Hypothalamus (tissue), 51 donors: ENCODE measurements at places on chromosomes 13 and 19.

GRCh38 chr13:60617991-60618733 is 221.1 kb downstream of the TDRD3 start:
- DNase-seq, result no peak

GRCh38 chr19:10290357-10290875 is 664 bp downstream of the ICAM5 start:
- DNase-seq, result no peak

DNA sequence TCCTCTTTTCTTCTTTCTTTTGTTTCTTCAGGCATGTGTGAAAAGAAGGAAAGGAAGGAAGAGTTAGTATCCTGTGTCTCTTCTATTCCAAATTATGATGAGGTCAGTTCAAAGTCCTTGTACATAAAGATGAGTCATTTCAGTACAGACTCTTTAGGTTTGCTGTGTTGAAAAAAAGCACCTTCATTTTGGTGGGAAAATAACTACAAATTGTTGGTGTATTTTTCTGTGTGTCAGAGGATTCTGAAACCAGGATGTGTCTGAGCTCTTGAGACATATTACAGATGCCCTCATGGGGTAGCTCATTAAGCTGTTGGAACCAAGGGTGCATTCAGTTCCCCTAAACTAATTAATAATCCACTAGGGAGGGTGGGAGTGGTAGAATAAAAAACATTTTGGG is 5.8 kb upstream of the HSPH1 start:
- no peak for DNase-seq

DNA sequence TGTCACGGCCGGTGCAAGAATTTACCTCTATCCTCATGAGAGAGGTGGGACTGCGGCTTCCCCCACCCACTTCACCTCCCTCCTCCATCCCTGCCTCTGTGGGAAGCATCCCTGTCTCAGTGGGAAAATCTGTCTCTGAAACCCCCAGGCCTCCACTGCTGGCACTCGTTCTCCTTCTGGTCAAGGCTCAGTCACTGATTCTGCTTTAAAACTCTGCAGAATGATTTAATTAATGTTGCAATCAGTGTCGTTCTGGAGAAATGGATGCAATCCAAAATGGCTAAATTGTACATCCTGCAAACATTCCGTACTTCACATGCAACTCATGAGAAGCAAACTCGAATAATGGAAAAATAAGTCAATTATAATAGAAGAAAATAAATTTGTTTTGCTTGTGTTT is 5.6 kb downstream of the RASL11A start:
- no peak for DNase-seq

- DNase-seq, result no peak
These were observed 5.4 kb upstream of the IGSF23 start for GRCh38 chr19:44607917-44608316.

GRCh38 chr19:10766049-10766623 is 48.3 kb downstream of the DNM2 start:
- no peak for DNase-seq

GRCh38 chr19:1116726-1117581 is 13.2 kb downstream of the GPX4 start:
- DNase-seq, result no peak

- DNase-seq, result peak; percentile 71
These were observed 23.0 kb downstream of the NFIX start for GRCh38 chr19:13018035-13018914.

DNA sequence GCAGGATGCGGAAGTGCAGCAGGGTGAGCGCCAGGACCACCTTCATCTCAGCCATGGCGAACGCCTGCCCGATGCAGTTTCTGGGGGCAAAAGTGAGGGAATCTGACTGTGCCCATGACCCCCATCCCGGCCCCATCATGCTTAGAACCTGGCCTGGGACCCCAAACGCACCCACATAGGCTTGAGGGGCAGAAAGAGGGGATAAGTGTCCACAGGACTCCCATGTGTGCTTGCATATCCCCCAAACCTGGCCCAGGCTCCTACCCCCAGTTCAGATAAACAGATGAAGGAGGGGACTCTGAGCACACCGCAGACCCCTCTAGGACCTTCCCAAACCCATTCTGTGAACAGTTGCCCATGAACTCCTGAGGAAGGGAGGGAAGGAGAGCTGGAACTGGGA is 16.0 kb upstream of the CYP4F2 start:
- DNase-seq, result no peak

DNA sequence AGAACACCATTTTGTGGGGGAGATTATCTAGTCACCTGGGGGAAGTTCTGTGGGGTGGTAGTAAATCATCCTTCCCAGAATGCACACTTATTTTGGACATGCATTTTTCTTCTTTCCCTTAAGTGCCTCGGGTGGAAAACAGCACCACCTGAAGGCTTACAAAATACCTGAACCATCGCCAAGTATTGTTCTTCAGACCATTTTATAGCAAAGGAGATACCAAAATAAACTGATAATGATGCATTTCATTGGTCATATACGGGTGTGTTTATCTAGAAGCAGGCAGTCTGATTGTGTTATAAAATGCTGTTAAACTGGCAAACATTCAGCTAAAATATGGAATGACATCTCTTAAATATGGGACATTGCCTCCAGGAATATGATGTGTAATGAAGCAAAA is 1034.7 kb downstream of the SLITRK1 start:
- no peak for DNase-seq

DNA sequence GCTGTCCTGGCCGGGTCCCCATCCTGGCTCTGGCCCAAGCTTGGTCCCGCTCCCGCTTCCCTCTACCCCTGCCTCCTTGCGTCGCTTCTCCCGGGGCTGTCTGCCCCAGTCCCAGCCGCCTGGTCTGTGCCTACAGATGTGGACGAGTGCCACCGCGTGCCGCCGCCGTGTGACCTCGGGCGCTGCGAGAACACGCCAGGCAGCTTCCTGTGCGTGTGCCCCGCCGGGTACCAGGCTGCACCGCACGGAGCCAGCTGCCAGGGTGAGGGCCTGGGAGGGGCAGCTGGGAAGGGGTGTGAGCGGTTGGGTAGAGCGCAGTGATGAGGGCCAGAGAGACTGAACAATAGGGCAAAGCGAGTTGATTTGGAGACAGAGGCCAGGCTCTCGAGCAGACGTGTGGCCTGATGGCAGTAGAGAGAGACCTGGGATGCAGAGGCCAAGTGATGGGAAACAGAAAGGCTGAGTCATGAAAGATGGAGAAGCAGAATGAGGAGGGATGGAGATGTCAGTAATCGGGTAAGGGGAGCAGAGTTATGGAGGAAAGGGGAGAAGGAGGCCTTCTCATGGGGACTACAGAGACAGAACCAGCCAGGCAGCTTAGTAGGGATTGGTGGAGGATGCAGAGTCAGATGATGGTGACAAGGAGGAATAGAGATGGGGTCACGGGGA is 9.4 kb downstream of the LTBP4 start:
- DNase-seq, result no peak

- DNase-seq, result no peak
These were observed 131.7 kb downstream of the ATP11A start for GRCh38 chr13:112821340-112822055.

DNA sequence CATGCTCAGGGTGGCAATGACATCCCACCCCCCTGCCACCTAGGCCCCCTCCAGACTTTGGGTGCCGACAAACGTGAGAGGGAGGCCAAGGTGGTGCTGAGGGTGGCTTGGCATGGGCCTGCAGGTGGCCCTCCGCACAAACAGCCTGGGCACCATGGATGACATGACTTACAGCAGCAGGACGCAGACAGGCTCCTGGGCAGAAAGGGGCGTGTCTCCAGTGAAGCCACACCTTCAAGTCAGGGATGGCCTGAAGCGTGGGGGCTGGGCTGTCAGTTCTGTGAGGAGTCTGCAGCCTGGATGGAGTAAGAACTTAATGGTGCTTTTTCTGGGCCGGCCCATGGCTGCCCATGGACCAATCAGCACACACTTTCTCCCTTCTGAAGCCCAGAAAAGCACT is 25.3 kb downstream of the POMP start:
- no peak for DNase-seq

GRCh38 chr19:38466050-38466449 is 32.6 kb downstream of the RYR1 start:
- DNase-seq, result no peak

GRCh38 chr13:79906345-79906744 is 425.4 kb downstream of the NDFIP2 start:
- no peak for DNase-seq

DNA sequence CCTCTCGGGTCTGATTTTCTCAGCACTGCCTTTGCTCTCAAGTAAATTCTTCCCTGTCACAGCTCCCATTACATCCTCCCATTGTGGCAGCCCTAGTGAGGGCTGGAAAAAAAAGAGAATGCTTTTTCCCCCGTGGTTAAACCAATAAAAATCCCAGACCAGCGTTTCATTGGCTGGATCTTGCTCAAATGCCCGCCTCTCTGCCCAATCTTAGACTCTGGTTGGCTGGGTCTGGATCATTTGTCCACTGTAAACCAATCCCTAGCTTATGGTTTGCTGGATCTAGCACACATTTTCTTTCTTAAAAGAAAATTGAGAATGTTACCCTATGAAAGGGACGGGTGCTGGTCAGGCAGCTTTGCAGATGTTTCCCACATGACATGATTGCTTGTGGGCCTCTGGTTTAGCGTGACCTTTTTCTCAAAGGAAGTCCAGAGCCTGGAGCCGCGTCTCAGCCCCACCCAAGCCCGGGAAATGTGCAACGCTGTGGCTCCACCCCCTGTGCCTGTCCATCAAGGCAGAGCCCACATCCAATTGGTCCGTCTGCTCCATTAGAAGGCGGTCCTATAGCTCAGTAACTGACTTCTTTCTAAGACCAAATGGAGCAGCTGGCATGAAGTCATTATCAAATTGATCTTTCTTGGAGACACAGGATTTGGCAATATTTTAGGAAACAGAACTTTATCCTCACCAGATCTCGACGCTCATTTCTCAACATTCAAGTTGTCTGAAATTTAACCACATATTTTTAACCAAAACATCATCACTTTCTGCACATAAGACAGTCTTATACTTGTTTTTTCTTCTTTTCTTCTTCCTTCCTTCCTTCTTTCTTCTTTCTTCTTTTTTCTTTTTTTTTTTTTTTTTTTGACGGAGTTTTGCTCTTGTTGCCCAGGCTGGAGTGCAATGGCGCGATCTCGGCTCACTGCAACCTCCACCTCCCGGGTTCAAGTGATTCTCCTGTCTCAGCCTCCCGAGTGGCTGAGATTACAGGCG is 2.6 kb upstream of the MCEMP1 start:
- no peak for DNase-seq

DNA sequence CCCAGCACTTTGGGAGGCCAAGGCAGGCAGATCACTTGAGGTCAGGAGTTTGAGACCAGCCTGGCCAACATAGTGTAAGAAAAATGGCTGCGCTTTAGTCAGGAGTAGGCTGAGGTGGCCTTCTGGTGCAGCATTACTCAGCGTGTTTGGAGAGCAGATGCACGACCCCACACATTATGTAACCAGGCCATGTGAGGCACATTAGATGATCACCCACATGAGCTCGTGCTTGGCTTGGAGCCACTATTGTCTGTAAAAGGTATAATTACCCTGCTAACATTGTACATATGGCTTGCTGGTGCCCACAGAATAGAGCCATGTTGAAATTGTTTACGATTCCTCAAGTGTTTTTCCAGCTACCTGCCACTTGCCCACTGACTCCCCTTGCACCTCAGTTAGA is 24.0 kb upstream of the SCEL start:
- DNase-seq, result no peak

DNA sequence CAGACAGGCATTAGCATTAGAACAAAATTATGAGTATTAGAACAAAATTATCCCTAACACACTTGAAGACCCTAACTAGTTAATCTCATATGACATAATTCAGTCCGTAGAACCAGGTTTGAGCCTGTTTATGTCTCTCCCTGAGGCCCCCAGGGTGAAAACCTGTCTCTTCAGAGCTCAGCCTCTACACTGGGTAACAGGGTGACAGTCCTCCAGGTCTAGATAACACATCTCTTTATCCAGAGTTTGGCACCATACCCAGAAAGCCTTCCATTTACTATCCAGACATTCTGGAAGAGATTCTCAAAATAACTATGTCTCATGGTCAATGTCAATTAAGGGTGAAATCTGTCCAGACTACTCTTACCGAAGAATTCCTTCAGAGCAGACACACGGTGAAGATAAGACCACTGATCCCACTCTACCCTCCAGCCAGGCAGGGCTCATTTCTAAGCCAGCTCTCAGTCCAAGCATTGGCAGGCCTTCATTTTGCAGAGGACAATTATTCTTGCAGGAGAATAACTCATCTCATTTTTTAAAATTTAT is 1195.3 kb downstream of the EFNB2 start:
- no peak for DNase-seq

DNA sequence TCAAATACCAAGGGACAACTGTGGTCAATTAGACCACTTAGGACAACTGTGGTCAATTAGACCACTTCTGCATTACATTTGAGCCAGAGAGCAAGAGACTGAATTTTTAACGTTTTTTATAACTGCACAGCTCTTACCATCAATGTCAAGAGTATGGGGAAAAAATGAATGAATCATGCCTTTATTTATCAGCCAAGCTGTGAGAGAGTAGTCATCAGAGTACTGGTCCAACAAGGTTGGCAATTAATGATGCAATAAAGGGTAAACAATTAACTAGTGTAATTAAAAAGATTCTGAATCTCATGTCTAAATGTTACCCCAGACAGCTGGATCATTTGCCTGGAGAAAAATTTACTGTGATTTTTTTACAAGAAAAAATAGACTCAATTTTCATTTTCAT is 381.1 kb downstream of the LIG4 start:
- no peak for DNase-seq

GRCh38 chr19:4101496-4101770 is 22.5 kb downstream of the MAP2K2 start:
- DNase-seq, result no peak

GRCh38 chr13:110116072-110116487 is 190.9 kb downstream of the COL4A1 start:
- DNase-seq, result no peak

- DNase-seq, result no peak
These were observed 24.7 kb downstream of the CILP2 start for GRCh38 chr19:19562665-19563347.

- no peak for DNase-seq
These were observed 598.1 kb downstream of the DCT start for GRCh38 chr13:93881411-93881810.

GRCh38 chr19:13050274-13050673 is 52.4 kb downstream of the LYL1 start:
- no peak for DNase-seq

DNA sequence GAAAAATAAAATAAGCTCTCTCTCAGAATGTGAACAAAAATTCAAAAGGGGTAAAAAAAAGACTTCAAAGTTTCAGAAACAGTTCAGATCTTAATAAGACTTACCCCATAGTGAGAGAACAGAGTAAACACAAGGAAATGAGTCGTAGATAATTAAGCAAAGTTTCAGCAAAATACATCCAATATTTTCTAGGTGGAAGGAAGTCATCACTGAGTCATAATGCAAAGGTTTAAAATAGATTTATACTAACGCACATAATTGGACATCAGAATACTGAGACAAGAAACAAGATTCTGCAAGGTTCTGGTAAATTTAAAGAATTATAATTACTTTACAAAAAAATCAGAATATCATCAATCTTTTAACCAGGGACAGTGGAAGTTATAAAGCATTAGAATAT is 1370.7 kb upstream of the ATXN8OS start:
- no peak for DNase-seq

DNA sequence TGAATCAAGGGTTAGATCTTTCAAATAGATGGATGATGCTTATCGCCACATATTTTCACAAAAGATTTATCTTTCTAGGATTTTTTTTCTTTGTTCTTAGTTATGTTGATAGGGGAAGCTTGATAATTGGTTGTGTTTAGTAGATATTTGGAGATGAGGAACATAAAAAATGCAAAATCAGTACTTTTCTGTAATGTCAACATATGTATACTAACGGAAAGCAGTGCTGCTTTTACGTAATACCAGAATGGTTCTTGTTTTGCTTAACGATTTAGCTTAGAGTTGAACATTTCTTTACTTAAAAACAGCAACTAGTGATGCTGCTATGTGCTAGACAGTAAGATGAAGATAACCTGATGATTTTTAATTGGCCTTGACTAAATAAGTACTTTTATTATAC is 3.0 kb downstream of the ZMYM2 start:
- DNase-seq, result no peak
